Stimulated activated CD4-positive, alpha-beta T cell treated with anti-CD3 and anti-CD28 coated beads, Interleukin-1b, Interleukin-23, amount 100 ng/mL, for 48 hours (primary cell): ENCODE measurements at places on chromosomes 2 and 18.

DNA sequence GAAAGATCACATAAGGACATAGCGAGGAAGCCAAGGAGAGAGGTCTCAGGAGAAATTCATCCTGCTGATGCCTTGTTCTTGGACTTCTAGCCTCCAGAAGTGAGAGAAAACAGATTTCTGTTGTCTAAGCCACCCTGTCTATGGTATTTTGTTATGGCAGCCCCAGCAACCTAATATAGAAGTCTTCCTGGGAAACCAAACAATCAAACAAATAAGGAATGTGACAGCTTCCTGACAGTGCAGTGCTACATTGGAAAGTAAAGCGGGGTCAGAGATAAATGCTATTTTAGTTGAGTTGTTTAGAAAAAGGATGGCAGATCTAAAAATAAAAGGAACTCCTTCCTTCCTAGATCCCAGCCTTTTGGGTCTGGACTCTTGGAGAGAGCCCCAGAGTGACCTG, 443.2 kb upstream of the GYPC start:
- no peak for DNase-seq

GRCh38 chr2:104430359-104430740, 423.6 kb upstream of the POU3F3 start:
- DNase-seq, result no peak

- no peak for DNase-seq
Observed at GRCh38 chr2:217117523-217117922, 257.7 kb upstream of the TNP1 start.

- DNase-seq, result no peak
Observed at GRCh38 chr2:131035112-131035825, 58.0 kb downstream of the FAM168B start.

DNA sequence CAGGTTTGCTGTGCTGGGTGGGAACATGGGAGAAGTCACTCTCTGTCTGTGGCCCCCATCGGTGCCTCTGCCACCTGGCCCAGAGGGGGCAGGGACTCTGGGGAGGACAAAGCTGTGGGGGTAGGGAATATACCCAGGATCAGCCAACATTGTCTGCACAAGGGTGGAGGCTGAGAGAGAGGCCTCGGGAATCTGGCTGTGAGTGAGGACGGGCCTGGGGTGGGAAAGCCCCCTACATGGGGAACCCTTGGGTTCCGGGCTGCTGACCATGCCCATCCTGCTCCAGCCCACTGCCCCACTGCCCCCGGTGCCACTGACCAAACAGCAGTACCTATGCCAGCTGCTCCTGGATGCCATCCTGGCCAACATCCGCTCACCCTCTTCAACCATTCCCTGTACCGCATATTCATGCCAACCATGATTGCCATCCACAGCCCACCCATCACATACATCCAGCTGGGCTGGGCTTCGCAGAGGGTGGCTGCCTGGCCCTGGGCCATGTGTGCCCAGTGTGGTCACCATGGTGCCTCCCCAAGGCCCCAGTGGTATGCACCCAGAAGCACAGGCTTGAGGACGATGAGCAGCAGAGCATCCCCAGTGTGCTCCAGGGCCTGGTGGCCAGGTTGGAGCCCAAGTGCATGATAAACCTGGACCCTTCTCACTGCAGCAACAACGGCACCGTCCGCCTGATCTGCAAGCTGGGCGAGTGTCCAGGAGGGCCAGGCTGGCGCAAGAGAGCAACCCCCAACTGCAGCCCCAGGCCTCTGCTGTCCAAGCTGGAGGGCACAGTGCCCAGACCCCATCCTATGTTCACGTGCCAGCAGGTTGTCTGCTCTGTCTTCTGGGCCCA, 6.9 kb upstream of the POTEF start:
- DNase-seq, result no peak

DNA sequence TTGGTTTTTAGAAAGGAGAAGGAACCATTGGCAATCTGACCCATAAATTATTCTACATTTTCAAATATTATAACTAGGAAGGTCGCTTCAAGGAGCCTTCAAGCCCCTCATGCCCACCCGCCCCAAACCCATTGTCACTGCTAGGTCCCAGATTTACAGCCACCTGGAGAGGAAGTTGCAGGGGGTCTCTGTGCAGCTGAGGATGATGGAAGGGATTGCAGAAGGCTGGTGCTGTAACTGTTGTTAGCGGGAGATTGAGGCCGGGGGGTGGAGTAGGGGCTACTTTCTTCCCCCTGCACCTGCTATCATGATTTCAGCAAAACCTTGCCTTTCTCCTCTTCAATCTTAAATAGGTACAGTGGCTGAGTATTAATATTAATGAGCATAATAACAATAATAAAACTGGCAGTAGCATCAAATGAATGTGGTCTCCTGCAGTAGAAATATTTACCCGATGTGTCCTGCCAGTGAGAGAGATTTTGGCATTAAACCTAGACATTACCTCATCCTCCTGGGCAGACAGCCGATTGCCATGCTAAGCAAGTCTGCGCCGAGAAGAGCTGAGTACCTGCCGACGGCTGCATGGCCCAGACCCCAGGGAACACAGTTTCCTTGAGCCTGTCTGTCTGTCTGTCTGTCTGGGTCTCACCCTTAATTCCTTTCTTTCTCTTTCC, 225.4 kb downstream of the FAM210A start:
- no peak for DNase-seq

GRCh38 chr2:240640939-240641338, 15.7 kb downstream of the GPR35 start:
- DNase-seq, result no peak

DNA sequence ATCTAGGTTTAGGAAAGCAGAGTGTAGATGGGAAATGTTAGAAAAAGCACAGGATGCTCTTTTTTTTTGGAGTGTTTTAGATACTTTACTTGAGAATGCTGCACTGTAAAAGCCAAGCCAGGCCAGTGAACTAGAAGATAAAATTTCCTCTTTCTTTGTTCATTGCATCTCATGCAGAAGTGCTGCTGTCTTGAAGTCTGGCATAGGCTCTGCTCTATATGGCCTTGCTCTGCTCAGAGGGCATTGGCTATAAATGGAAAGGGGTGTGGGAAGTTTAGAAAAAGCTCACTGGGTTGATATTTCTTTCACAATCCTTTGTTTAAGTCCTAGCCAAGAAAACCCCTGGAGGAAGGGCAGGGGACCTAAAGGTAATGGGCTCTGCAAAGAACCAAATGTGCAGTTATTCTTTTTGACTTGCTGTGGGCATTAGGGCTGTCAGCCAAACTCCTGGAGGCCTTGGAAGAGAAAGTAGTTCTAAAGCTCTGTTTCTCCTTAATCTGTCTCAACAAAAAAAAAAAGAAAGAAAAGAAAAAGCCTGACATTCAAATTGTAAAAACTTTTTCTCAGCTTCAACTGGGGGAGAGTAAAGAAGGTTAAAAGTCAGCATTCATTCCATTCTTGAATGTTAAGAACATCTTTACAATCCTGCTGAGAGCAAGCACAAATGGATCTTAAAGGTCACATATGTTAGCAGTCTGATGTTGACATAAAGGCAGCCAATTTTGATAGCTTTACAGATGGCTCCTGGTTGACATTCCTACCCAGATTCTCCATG, 338.3 kb downstream of the GULP1 start:
- no peak for DNase-seq

- no peak for DNase-seq
Observed at GRCh38 chr2:133167990-133168389, 400.3 kb downstream of the NCKAP5 start.

- no peak for DNase-seq
Observed at GRCh38 chr2:129400826-129401225, 578.6 kb upstream of the RAB6C start.

GRCh38 chr2:61275575-61276184, 113.7 kb downstream of the C2orf74 start:
- no peak for DNase-seq

- DNase-seq, result no peak
Observed at GRCh38 chr2:217331523-217332416, 471.9 kb upstream of the TNP1 start.

DNA sequence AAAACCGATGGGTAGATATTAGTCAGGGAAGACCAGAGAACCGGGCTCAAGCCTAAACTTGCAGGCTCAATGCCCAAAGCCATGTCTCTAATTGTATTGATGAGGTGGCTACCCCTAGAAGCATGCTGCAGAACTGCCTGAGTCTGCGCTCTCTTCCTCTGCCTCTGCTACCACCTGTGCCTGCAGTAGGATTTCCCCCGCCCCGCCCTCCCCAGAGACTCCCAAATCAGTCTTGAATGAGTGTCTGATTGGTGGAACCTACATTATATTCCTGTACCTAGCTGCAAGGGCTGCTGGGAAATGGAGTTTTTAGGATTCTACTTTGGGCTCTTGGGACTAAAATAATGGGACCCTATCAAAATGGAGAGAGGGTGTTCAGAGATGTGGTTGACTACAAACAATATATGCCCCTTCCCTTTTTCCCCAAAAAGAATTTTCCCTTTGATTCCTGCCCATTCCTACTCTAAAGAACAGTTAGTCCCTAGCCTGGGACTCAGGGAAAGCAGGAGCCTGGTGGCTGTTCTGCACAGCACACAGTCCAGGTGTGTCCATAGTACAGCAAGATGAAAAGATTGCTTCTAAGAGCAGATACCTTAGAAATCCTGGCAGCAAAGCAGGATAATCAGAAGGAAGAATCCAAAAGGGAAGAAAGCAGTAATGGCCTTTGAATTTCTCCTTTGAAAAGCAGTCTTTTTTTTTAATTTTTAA, 12.5 kb downstream of the GRP start:
- no peak for DNase-seq

- no peak for DNase-seq
Observed at GRCh38 chr2:223519471-223519870, 82.7 kb downstream of the SCG2 start.

- no peak for DNase-seq
Observed at GRCh38 chr2:138115666-138116065, 151.4 kb downstream of the HNMT start.

- DNase-seq, result no peak
Observed at GRCh38 chr2:76089683-76090082, 379.0 kb upstream of the GCFC2 start.

GRCh38 chr2:127065940-127066318, 41.0 kb downstream of the BIN1 start:
- DNase-seq, result no peak

DNA sequence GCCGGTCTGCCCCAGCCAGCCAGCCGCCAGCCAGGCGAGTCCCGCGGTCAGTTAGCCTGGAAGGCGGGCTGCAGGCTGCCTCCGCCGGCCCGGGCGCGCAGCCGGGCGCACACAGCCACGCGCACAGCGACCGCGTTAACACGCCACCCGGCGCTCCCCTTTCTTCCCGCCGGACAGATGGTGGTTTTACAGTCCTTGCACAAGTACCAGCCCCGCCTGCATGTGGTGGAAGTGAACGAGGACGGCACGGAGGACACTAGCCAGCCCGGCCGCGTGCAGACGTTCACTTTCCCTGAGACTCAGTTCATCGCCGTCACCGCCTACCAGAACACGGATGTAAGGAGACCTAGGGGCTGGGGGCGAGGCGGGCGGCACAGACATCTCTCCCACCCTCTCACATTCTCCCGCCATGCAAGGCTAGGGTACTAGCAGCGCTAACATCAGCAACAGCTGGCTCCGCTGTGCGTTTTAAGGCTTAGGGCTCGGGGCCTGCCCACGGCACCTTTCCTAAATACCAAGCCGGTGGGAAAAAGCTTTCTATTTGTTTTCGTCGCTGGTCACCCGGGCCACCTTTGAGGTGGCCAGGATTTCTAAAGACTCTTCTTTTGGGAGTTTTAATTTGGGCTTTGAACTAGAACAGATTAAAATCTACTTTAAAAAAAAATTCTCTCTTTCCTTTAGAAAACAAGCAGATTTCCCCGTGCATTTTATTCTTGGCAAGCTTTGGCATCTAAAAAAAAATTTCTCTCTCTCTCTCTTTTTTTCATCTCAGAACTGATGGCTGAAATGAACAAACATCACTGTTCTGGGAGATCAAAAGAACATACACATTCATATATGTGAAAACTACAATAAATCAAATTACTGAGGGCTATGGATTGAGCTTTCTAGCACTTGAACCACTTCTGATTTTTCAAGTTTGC, 2.9 kb downstream of the TBR1 start:
- no peak for DNase-seq

GRCh38 chr18:5388896-5389295, 93.4 kb upstream of the ZBTB14 start:
- no peak for DNase-seq

- no peak for DNase-seq
Observed at GRCh38 chr2:64685430-64685829, 31.7 kb upstream of the SERTAD2 start.

GRCh38 chr2:215982465-215982875, 30.9 kb downstream of the MREG start:
- peak; percentile 53 for DNase-seq

GRCh38 chr2:37827911-37828511, 97.1 kb upstream of the RMDN2 start:
- DNase-seq, result no peak

DNA sequence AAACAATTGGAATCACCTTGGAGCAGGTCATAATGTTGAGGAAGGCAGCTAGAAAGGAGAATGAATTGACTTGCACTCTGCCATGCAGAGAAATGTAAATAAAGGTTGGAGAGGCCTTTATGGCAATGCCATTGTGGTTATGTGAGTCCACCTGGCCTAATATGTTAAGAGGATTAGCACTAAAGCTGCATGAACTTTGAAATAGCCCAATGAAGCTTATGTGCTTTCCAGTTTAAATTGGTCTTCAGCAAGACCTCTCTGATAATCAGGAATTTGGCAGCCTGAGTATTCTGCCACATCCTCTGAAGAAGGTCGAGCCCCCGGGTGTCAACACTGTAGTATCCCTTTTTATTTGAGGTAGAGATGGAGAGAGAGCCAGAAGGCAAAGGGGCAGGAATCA, 464.9 kb downstream of the CDH2 start:
- no peak for DNase-seq

DNA sequence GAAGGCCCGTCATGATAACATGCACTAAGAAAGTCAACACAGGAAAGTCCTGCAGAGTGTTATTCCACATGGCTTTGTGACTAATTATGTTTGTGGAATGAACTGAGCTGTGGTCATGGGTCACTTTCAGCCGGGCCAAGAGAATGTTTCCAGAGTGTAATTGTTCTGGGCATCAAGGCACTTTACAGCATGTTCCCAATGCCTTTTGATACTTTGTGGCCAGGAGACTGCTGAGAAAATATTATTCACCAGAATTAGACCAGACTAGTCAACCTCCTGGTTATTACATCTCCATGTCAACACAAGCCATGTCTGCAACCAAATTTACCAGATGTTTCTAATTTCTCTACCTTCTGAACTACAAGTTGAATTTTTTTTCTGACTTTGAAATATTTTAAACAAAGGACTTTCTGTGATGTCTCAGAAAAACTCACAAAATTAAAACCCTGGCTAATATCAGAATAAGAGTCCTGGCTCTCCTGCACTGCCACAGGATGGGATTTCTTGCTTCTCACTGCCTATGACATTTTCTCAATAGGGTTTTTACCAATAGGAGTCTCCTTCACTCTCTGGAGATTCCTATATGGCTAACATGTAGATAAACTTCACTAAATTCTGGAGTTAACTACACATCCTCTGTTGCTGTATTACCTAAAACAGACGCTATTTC, 90.6 kb upstream of the WDR75 start:
- no peak for DNase-seq

GRCh38 chr2:165227571-165227970, 11.6 kb upstream of the SCN2A start:
- no peak for DNase-seq

DNA sequence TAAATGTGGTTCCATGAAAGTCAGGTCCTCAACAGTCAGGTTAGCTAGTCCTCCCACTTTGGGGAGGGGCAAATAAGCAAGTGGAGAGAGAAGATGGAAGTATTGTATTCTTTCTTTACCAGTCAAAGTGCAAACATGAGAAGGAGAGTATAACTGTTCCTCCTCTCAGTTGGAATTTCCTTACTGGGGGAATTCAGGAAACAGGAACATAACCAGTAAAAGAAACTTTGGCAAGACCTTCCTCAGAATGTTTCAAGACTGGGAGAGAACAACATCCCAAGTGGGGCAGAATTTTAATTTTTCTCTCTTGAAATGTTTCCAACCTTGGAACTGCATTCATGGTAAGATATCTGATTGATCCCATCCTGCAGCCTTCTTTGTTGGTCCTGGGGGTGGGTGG, 552.4 kb upstream of the TNP1 start:
- no peak for DNase-seq
